LHCN-M2 (cell line): ENCODE measurements at places on chromosomes 6 and 20.

DNA sequence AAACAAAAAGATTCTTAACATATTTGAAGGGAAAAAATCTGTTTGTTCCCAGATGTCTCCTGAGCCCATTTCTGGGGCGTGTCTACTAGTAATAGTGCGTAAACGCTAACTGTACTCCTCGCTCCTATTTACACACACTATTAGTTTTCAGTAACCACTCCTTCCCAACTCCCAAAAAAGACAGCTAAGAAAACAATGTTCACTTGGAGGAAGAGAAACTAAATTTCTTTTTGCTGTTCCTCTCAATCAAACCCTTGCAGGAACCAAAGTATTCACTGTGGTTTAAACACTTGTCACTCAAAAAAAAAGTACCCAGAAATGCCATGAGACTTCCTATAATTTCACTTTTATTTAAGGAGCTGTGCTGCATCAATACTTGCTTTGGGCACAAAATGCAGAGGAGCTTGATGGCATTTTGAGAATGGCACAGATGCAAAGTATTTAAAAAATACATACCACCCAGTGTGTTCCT lies 118.2 kb downstream of the BACH2 start:
- DNase-seq: peak; percentile 46

DNA sequence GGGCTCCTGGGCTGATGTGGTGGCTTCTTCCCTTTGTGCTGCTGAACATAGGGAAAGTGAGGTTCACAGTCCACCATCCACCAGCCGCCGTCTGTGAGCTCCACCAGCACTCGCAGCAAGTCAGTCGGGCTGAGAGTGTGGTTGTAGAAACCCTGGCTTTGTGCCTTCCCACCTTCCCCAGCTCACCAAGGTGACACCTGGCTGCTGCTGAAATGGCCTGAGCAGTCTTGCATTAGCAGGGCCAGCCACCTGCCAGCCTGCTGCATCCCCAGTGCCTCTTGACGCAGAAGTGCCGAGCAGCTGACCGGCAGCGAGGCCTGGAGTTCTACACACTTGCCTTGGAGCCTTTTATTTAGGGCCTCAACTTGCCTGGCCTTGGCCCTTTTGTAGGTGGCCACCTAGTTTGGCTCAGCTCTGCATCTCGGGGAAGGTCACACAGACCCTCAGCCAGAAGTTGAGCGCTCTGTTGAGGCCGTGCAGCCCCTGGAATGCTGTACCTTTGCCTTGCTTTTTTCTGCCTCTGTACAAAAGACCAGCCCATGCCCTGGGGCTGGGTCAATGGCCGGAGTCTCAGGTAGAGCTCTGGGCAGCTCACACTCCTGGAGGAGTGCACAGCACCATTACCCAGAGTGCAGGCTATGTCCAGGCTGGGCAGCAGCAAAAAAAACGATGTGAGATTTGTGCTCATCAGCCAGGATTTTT lies 76.5 kb downstream of the PTPN1 start:
- DNase-seq: no peak

- DNase-seq: no peak
Observed at GRCh38 chr20:57676589-57677583, 32.9 kb downstream of the PMEPA1 start.

DNA sequence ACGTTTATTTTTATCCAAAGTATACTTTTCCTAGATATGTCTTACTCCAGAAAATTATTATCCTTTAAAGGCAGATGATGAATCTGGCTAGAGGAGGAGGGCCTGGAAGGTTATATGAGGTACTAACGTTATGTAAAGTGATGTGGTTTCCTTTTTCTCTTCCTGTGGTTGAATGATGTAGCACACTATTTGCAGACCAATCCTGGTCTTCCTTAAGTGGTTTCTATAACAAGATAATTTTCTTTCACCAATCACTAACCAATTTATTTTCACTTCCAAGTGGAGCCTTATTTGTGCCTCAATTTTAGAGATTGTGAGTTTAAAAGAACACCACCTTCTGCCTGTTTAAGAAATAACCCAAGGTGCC lies 154.6 kb upstream of the SOX4 start:
- DNase-seq: peak; percentile 11

- peak; percentile 70 for DNase-seq
Observed at GRCh38 chr6:164370773-164371172, 938.6 kb downstream of the C6orf118 start.
